ENCODE measurements at places on chromosomes 4 and X.

GRCh38 chrX:115330498-115331168 is 41.1 kb downstream of the LUZP4 start:
- DNase-seq = no peak
- H3K4me3 ChIP-seq = no peak overlapping the region
- no peaks in the 10 kb centered on the region for H3K4me1 ChIP-seq
- no peaks in the 10 kb centered on the region for H3K36me3 ChIP-seq
- H3K27me3 ChIP-seq = no peaks in the 10 kb centered on the region

DNA sequence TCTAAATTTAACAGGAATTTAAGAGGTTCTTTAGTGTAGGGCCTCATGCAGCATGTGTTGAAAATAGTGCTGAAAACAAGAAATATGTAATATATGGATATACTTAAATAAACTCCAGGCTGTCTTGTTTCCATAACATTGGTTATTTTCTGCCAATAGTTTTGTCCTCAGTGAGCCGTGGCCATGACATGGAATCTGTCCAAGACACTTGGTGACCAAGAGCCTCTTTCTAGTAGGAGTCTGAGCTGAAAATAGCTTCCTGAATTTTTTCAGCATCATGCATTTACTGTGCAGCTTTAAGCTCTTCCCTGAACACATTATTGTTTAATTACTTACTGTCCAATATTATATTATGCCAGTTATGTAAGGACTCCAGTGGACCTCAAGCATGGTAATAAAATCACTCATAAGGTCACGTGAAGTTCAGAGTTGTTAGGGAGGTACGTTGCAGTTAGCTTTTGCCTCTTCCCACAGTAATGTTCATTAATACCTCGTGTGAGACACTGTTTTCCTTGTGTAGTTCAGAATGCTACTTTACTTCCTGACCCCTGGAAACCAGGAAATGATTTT is 488.2 kb downstream of the GRID2 start:
- no peaks in the 10 kb centered on the region for H3K36me3 ChIP-seq
- no peaks in the 10 kb centered on the region for H3K27me3 ChIP-seq
- H3K4me1 ChIP-seq = no peaks in the 10 kb centered on the region
- no peak overlapping the region for H3K4me3 ChIP-seq
- H3K27ac ChIP-seq = no peak overlapping the region

- H3K4me1 ChIP-seq = no peaks in the 10 kb centered on the region
- H3K36me3 ChIP-seq = no peaks in the 10 kb centered on the region
- H3K27me3 ChIP-seq = no peaks in the 10 kb centered on the region
Measured at GRCh38 chr4:11565213-11565612, 136.5 kb upstream of the HS3ST1 start.

DNA sequence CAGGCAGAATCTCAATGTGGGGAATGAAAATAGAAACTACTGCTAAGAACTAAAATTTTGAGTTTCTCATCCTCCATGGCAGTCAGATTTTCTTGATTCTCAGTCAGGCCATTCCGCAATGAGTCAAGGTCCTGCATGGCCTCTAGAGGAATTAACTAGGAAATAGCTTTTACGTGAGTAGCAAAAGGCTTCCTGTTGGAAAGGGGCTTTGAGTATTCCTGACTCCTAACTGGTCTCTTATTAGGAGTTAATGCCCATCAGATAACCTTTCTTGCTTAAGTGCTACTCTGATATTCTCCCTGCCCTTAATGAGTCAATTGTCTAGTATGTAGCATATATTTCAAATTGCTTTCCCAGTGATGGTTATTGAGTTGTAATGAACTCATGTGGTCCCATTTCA is 65.7 kb upstream of the ARHGAP24 start:
- DNase-seq = no peak
- no peak overlapping the region for H3K27ac ChIP-seq
- H3K4me1 ChIP-seq = no peaks in the 10 kb centered on the region
- H3K36me3 ChIP-seq = no peaks in the 10 kb centered on the region
- H3K27me3 ChIP-seq = no peaks in the 10 kb centered on the region

- H3K27me3 ChIP-seq = no peaks in the 10 kb centered on the region
- no peak for DNase-seq
- H3K27ac ChIP-seq = no peak overlapping the region
- no peak overlapping the region for H3K4me3 ChIP-seq
- H3K4me1 ChIP-seq = no peaks in the 10 kb centered on the region
Measured at GRCh38 chr4:37524267-37524666, 161.9 kb downstream of the RELL1 start.

- H3K36me3 ChIP-seq = no peaks in the 10 kb centered on the region
- H3K27ac ChIP-seq = no peak overlapping the region
- H3K4me1 ChIP-seq = no peaks in the 10 kb centered on the region
- no peak for DNase-seq
- H3K27me3 ChIP-seq = no peaks in the 10 kb centered on the region
- no peak overlapping the region for H3K4me3 ChIP-seq
Measured at GRCh38 chr4:120630427-120630826, 292.1 kb downstream of the PRDM5 start.

GRCh38 chr4:59881632-59882031 is 1318.5 kb upstream of the ADGRL3 start:
- no peaks in the 10 kb centered on the region for H3K4me1 ChIP-seq
- no peak overlapping the region for H3K4me3 ChIP-seq
- H3K27ac ChIP-seq = no peak overlapping the region
- H3K36me3 ChIP-seq = no peaks in the 10 kb centered on the region
- DNase-seq = no peak

- H3K4me1 ChIP-seq = no peaks in the 10 kb centered on the region
- H3K36me3 ChIP-seq = no peaks in the 10 kb centered on the region
Measured at GRCh38 chr4:39649639-39650265, 11.1 kb upstream of the SMIM14 start.

- H3K4me1 ChIP-seq = no peaks in the 10 kb centered on the region
- no peak overlapping the region for H3K4me3 ChIP-seq
- DNase-seq = no peak
- no peaks in the 10 kb centered on the region for H3K36me3 ChIP-seq
- H3K27ac ChIP-seq = no peak overlapping the region
Measured at GRCh38 chr4:111937368-111937767, 207.9 kb upstream of the FAM241A start.

All from suprapubic skin (tissue), 4 donors.